SK-MEL-5 (cell line): ENCODE measurements at places on chromosomes 2 and 18. TPM values are rescaled to one million over a fixed set of nuclear protein-coding genes. Genes with fewer than 3 reads are reported as not detected.

GRCh38 chr2:157053876-157054275 is 203.6 kb upstream of the GALNT5 start:
- DNase-seq, result no peak

- DNase-seq, result peak; percentile 70
Observed at GRCh38 chr2:173354582-173355131, at the start of gene CDCA7. Gene CDCA7, plus strand, starts transcription at chr2:173354872. Its CDS starts 92 bp downstream, at chr2:173354964.

- peak; percentile 22 for DNase-seq
Observed at GRCh38 chr2:49807689-49808088, 653.4 kb upstream of the FSHR start.

CYP1B1 gene
- total RNA-seq, result 0.03 and 0.08 TPM in 2 replicates

GRCh38 chr2:210660-211059 is 53.2 kb downstream of the SH3YL1 start:
- DNase-seq, result no peak

NPHP1 gene
- 2.6 TPM in 2 replicates for total RNA-seq
